RPMI7951 (cell line): ENCODE measurements at places on chromosomes 12 and 14. TPM values are rescaled to one million over a fixed set of nuclear protein-coding genes. Genes with fewer than 3 reads are reported as not detected.

The GLT1D1 gene
- total RNA-seq = not detected in 2 replicates

The AKAP5 gene
- 0.36 and 0.59 TPM in 2 replicates for total RNA-seq

The RND1 gene
- total RNA-seq = 0.29 TPM in 1 of 2 replicates, not detected in the other

The OVCH1 gene
- not detected in 2 replicates for total RNA-seq

The SLC25A47 gene
- not detected in 2 replicates for total RNA-seq
